ENCODE measurements at places on chromosomes 7 and 10.

DNA sequence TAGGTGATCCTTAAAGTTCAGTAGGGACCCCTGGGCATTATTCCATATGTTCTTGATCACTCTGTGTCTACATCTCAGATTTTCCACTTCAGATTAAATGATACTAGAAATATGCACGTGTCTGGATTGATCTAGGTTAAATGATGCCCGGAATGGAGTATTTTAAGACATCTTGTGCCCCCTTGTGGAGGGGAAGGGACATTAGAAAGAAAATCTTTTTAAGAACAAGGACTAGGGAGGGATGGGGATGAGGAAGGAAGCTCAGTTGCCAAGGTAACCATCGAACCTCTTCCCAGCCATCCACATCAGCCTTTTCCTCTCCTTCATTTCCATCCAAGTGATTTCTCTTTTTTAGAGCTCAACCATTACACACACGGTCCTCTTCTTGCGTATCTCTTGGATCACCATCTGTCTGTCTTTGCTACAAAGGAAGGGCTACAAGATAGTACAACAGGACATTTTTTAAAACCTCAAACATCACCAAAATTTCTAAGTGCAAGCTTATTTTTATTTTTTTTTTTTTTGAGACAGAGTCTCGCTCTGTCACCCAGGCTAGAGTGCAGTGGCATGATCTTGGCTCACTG lies 40.5 kb downstream of the PRSS2 start:
- peak; percentile 24 for DNase-seq

GRCh38 chr7:103867874-103868273 lies 121.6 kb downstream of the RELN start:
- no peak for DNase-seq

DNA sequence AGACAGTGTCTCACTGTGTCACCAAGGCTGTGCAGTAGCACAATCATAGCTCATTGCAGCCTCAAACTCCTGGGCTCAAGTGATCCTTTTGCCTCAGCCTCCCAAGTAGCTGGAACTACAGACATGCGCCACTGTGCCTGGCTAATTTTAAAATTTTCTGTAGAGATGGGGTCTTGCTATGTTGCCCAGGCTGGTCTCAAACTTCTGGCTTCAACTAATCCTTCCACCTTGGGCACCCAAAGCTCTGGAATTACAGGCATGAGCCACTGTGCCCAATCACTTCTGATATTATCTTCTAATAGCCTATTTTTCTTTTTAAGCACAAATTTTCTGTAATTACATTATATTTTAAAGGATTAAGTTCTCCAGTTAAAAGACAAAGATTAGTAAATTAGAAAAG lies 42.6 kb upstream of the ZC3HAV1 start:
- no peak for DNase-seq

- no peak for DNase-seq
Observed at GRCh38 chr7:42886129-42886528, 25.7 kb downstream of the C7orf25 start.

- no peak for DNase-seq
Observed at GRCh38 chr7:17786314-17786852, 153.9 kb downstream of the SNX13 start.

DNA sequence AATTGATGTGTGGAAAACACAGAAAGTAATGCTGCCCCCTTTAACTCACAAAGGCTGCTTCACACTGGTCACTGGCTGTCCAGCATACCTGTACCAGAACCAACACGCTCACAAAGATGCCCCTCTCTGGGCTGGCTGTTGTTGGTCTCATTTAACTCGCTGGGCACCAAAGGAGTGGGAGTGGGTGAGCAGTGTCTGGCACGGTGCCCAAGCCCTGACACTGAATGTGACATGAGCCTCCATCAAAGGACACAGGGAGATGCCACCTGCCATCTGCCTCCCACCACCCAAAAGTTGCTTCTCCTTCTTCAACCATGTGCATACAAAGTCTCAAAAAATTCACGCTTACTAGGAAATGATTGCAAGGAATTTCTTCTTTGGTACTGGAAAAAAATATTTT lies 86.8 kb downstream of the FGFR2 start:
- DNase-seq = no peak

DNA sequence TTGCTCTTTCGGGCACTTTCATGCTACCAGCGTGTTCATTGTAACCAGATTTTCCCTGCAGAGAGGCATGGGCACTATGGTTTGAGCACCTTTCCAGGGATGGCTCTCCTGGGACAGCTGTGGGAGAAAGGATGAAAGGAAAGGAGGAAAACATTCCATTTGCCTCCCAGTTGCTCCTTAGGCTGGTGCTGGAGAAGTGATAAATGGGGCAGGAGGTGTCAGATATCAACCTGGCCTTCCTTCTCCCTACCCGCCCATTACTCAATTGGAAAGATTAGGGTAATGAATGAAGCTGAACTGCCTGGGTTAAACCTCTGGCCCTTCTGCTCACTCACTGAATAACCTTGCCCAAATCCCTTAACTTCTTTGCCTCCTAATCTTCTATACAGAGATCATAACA lies 228.4 kb downstream of the PLXNA4 start:
- DNase-seq = no peak

GRCh38 chr10:59719374-59719773 lies 9.7 kb upstream of the SLC16A9 start:
- DNase-seq = no peak

DNA sequence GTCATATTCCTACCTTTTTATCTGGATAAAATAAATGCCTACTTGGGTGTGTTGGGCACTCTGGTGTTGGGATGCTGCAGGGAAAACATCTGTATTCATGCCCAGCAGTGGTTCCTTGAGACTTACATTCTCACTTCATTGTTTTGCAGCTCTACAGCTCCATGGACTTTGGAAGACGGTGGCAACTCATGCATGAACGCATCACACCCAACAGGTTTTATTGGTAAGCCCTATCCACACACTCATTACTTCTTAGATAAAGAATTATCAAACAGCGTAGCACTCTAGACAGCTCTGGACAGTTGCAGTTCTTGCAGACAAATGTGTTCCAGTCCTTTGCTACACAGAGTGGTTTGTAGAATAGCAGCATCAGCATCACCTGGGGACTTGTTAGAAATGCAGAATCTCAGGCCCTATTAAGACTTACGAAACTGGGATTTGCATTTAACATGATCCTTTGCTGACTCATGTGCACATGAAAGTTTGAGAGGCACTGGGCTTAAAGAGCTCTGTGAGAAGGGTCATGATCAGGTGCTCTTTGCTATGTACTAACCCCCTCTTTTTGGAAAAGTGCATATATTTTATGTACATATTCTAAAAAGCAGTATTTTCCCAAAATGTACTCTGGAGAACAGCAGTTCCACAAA lies 401.9 kb downstream of the SORCS3 start:
- DNase-seq = no peak

DNA sequence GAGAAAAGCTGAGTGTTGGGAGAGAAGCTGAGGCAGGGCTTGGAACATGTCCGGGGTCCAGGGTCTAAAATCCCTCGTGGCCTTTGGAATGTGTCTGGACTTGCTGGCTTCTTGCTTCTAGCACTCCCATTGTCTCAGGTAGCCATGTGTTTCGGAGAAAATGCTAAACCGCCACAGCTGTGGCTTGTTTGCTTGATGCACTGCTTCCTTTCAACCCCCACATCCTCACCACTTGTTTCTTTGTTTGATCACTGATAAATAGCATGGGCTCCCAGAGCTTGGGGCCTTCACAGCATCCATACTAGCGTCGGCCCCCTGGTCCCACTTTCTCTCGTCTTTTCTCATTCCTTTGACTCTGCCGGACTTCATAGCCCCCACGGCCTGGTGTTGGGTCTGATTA lies 102.7 kb downstream of the ANKRD26 start:
- no peak for DNase-seq

DNA sequence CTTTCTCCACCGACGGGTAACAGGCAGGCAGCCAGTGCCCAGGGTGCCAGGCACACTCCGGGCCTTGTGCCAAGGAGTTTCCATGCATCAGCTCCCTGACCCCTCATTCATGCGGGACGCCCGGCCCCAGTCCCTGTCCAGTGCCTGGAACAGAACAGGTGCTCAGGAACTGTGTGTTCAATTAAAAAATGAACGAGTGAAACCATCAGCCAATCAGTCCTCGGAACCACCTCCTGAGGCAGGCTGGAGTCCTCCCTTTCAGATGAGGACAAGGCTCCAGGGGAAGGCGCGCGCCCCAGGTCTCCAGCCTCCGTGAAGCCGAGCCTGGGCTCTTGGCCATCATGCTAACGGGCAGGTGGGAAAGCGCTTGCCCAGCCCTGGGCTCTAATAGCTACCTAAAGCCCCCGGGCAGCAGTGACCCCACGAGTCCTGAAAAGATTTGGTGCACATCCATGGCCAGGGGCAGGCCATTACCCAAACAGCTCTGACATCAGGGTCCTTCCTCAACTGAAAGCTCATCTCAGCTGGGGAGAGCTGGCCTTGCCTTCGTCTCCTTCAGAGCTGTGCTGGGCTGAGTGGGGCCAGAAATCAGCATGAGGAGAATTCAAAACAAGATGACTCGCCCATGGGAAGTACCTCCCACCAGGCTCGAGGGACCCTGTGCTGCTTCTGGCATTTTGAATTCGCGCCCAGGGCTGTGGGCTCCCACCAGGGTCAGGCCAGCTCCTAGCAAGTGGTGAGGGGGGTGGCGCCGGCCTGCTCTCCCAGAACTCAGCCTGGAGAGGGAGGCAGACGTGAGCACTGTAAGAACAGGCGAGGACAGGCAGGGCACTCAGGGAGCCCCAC lies 200.5 kb downstream of the MAD1L1 start:
- peak; percentile 61 for DNase-seq

- peak; percentile 30 for DNase-seq
Observed at GRCh38 chr10:96496281-96496925, 17.3 kb downstream of the TLL2 start.

GRCh38 chr10:22851865-22852239 lies 76.0 kb upstream of the ARMC3 start:
- DNase-seq = no peak

- peak; percentile 84 for DNase-seq
Observed at GRCh38 chr10:117175215-117175900, 21.9 kb upstream of the KCNK18 start.

- DNase-seq = peak; percentile 36
Observed at GRCh38 chr10:113921561-113922370, 67.3 kb downstream of the NHLRC2 start.

- DNase-seq = peak; percentile 40
Observed at GRCh38 chr7:130758429-130759056, 24.5 kb upstream of the KLF14 start.

- DNase-seq = peak; percentile 20
Observed at GRCh38 chr10:92419740-92420545, 129.0 kb downstream of the MARCHF5 start.

DNA sequence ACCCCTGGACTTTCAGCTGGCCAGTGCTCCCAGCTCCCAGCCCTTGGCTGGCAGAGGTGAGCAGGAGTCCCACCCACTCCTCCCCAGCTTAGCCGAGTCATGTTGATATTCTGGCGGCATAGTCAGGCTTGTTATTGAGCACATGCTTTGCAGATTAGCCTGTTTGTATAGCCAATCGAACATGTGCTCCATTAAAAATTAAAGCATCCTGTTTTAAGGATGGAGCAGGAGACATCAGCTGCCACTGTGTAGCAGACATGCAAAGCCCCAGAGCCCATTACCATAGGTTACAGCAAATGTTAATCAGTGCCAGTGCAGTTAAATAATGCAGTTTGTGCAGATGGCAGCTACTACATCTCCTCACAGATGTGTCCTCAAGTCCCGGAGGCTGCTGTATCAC lies 574.6 kb upstream of the GALNT17 start:
- no peak for DNase-seq

DNA sequence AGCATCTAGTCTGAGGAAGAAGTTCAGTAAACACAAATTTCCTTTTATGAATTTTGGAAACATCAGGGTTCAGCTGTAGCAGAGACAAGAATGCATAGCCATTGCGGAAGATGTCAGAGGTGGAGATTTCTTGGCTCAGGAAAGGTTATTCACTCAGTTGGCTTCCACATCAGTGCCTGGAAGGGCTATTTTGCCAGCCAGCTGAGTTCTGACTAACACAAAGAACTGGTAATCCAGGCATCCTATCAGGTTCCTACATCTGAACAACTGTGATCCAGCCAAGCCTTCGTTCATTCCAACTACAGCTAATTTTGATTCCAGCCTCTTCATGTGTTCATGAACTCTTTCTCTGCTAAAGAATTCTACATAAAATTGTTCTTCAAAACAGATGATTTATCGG lies 965.6 kb downstream of the XPNPEP1 start:
- DNase-seq = no peak

- no peak for DNase-seq
Observed at GRCh38 chr10:24272374-24272773, 63.4 kb downstream of the KIAA1217 start.

GRCh38 chr7:55092975-55093373 lies 74.2 kb downstream of the EGFR start:
- DNase-seq = no peak

GRCh38 chr10:50579491-50580261 lies 44.1 kb downstream of the SGMS1 start:
- peak; percentile 60 for DNase-seq

- DNase-seq = no peak
Observed at GRCh38 chr7:78605119-78605518, 806.5 kb downstream of the PHTF2 start.

GRCh38 chr10:105875050-105875449 lies 1234.0 kb downstream of the SORCS3 start:
- DNase-seq = no peak

GRCh38 chr10:35792291-35792690 lies 150.2 kb upstream of the FZD8 start:
- DNase-seq = no peak

Data from left lung (tissue), 14 donors.